ENCODE measurements at places on chromosomes 5 and 9.

DNA sequence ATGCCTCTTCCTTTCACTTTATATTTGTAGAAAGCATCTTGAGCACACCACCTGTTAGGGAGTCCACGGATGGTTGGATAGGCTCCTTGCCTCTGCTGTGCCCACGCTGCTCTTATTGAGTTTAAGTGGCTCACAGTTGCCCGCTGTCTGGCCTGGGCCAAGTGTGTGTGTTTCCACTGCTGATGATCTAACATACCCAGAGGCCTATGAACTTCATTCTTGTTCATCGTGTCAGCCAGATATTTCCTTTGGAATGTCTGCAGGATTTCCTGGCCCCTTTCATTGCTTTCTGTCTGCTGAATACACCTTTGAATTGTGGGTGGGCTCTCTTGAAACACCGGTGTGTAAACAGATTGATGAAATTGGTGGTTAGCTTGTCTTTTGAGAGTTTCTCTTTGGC, 46.6 kb downstream of the MVB12B start:
- DNase-seq: no peak

DNA sequence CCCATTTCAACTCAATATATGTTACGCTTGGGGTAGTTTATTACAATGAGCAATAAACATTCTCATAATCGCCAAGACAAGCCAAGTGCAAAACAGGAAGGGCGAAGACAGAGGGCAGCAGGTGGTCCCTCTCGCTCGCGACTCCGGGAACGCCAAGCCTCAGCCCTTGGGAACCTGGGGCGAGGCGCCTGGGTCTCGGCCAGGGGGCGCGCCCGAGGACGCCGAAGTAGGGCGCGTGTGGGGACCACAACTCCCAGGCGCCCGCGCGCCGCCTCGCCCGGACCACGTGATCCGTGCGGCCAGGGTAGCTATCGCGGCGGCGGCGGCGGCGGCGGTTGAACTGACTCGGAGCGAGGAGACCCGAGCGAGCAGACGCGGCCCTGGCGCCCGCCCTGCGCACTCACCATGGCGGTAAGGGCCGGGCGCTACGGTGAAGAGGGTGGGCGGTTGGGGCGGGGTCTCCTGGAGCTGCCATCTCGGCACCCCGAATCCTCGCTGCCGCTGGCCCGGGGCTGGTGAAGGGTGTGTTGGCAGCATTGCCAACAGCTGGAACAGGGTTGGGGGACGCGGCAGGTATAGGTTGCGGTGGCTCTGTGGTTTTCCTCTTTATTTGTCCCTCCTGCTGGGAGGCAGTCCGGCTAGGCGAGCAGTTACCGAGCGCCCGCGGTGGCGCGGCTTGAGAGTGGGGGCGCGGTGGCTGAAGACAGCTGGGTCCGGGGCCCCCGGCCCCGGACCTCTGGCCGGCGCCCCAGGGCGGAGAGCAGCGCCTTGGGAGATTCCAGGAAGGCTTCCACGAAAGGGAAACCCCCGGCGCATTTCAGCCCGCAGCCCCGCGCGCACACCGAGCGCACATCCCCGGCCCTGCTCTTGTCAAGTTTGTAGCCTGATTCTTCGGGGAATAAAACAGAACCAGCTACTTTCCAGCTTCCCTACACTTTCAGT, at the start of gene SLC31A2:
TSS of gene SLC31A2 (plus strand) at position 338 of the 942 bp plus-strand sequence. CDS start at position 406, 68 bp downstream.
- peak; percentile 68 for DNase-seq

DNA sequence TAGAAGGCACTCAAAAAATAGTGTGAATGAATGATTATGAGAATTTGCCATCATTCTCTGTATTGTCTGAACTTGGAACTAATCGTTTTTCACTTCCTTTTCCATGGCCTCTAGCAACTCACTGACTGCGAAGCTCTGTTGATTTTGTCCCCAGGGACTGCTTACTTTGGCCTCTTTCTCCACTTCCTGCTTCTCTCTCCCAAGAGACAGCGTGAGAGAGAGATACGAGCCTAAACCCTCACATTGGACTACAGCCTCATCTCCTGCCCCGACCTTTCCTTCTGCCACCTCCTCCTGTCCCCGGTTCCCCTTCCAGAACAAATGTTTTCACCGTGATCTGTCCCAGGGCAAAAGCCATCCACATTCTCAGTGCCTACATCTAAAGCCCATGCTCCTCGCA, 300.8 kb upstream of the PANK3 start:
- no peak for DNase-seq

DNA sequence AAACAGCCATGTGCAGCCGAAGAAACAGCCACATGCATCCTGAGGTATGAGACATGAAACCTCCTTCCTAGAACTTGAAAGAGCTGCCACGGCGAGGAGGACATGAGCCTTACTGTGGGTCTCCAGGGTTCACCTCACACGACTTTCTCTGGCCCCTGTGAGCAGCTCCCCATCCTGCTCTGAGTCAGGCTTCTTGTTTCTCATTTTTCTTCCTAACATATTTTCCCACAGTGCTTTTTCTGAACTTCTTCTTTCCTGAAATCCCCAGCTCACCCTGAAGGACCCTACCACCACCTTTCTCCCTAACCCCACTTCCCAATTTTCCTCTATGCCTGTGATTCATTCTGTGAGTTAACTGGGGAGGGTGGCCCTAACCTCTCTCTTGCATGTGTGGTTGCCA, 33.7 kb upstream of the ADRB2 start:
- no peak for DNase-seq

DNA sequence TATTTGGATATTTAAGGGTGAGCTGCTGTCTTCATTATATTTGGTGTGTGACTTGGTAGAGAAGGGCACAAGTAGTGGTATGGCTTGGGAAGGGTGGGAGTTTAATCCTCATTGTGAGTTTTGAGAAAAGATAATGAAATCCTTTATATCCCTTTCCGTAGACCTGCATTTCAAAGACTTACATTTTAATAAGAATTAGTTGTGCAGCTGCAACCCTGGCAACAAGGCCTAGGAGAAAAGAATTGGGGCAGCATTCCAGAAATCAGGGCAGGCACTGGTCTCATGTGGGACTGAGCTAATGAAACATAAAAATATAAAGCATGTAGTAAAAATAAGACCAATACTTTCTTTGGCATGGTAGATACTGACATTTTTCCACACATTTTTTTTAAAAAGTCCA, 60.5 kb downstream of the CDC42SE2 start:
- DNase-seq: no peak

GRCh38 chr9:137027369-137028262, at the start of gene ABCA2:
Gene ABCA2 (minus strand): TSS chr9:137028237. CDS start chr9:137028140, 97 bp downstream.
- DNase-seq: no peak

Data from KG1 (cell line).